ENCODE measurements at places on chromosomes 16 and 17.

DNA sequence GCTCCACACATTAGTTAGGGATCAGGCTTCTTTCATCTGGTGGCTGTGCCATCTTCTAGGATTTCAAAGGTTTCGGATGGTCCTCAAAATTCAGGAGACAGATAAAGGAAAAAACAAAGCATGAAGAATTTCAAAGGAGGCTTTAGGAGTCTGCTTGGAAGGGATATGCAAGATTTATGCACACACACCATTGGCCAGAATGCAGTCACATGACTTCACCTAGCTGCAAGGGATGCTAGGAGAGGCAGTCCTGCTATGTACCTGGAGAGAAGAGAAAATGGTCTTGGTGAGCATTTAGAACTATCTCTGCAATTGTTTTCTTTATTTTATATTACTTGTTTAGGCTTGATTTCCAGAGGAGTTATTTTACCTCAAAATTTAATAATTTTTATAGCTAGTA is 174.6 kb downstream of the PCTP start:
- DNase-seq: no peak

DNA sequence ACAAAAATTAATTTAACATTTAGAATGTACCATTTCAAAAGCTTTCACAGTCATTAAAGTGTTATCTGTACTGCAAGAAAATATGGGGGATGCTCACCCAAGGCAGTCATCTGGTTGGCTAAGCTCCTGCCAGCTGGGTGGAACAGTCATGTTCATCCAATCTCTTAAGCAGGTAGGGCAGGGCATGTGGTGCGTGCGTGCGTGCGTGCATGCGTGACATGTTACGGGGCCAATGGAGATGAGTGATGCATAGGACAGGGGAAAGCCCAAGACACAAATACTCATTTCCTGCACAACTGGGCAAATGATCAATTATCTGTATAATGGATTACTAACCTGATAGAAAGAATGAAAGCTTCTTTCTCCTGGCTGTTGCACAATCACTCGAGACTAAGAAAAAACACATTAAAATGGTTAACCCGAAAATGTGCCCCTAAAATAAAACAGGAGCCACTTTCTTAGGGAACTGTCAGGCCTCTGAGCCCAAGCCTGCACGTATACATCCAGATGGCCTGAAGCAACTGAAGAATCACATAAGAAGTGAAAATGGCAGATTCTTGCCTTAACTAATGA is 104.4 kb downstream of the MYO1D start:
- DNase-seq: no peak

DNA sequence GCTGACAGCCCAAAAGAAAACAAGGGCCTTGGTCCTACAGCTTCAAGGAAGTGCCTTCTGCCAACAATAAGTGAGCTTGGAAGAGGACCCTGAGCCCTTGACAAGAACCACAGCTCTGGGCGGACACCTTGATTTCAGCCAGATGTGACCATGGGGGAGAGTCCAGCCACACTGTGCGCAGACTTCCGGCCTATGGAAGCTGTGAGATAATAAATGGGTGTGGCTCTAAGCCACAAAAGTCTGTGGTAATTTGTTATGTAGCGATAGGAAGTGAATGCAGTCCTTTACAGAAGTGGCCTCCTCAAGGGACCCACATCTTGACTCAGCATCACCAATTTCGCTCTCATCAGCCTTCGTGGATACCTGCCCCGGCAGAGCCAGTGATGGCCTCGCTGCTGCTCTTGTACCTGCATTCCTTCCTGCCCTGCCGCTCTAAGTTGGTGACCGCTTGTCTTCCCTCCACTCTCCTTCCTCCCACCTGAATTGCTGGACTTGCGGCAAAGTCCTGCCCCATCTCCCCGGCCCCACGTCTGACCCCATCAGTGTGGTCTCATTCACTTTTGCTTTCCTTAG is 29.3 kb downstream of the PRSS54 start:
- no peak for DNase-seq

GRCh38 chr16:71328151-71328550 is 30.4 kb upstream of the CALB2 start:
- DNase-seq: no peak

- no peak for DNase-seq
Measured at GRCh38 chr17:51435171-51435552, 174.8 kb downstream of the UTP18 start.

GRCh38 chr16:50295541-50296132 is 29.3 kb downstream of the ADCY7 start:
- no peak for DNase-seq

DNA sequence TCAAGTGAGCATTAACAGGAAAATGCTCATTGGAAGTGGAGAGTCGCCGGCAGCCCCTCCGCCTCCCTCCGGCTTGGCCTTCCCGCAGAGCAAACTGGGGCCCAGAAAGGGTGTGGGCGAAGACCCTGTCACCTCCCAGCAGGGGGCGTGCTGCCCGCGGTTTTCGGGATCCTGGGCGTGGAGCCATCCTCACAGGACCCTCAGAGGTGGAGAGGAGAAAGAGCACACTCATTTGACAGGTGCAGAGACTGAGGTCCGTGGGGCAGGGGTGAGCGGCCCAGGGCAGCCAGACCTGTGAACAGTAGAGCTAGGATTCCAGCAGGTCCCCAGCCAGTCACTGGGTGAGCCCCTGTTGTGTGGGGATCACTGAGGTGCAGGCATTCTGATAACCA is 1002.9 kb downstream of the KCNJ18 start:
- no peak for DNase-seq

GRCh38 chr16:86095131-86095752 is 196.3 kb downstream of the IRF8 start:
- no peak for DNase-seq

GRCh38 chr17:48718227-48718760 is 4.0 kb downstream of the PRAC1 start:
- DNase-seq: no peak

- DNase-seq: no peak
Measured at GRCh38 chr17:72362376-72363088, 241.7 kb downstream of the SOX9 start.

- no peak for DNase-seq
Measured at GRCh38 chr17:38687286-38687685, 12.5 kb upstream of the EPOP start.

DNA sequence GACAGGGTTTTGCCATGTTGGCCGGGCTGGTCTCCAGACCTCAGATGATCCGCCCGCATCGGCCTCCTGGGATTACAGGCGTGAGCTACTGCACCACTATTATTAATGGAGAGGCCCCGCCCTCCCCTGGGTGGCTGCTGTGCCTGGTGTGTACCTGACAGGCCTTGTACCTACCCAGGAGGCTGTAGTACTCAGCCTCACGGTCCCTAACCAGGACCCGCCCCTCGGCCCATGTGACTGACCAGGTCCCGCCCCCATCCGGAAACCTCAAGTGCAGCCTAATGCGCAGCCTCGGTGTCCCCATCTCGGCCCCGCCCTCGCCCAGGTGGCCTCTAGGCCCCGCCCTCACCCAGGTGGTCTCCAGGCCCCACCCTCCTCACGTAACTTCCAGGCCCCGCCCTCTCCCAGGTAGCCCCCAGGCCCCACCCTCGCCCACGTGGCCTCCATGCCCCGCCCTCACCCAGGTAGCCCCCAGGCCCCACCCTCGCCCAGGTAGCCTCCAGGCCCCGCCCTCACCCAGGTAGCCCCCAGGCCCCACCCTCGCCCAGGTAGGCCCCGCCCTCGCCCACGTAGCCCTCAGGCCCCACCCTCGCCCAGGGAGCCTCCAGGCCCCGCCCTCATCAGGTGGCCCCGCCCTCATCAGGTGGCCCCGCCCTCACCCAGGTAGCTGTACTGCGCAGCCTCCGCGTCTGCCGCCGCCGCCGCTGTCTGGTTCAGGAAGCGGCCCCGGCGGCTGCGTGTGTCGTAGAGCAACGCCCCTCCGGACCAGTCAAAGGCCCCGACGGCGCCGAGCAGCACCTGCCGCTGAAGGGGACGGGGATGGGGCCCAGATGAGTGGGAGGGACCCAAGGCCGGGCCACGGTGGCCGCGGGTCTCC is 31.0 kb downstream of the HASPIN start:
- peak; percentile 37 for DNase-seq

GRCh38 chr17:12859520-12859919 is 70.2 kb downstream of the ARHGAP44 start:
- no peak for DNase-seq

DNA sequence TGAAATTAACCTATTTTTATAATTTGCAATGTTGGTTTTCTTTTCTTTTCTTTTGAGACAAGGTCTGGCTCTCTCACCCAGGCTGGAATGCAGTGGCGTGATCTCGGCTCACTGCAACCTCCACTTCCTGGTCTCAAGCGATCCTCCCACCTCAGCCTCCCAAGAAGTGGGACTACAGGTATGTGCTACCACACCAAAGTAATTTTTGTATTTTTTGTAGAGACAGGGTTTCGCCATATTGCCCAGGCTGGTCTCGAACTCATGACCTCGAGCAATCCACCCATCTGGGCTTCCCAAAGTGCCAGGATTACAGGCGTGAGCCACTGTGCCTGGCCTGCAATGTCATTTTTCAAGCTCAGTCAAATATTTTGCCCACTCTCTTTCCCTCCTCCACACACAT is 36.0 kb downstream of the MYH11 start:
- DNase-seq: no peak
